ENCODE measurements at places on chromosomes 1 and 21.
A peak's percentile ranks its signal among the peaks of the same experiment; 100 is the strongest.

DNA sequence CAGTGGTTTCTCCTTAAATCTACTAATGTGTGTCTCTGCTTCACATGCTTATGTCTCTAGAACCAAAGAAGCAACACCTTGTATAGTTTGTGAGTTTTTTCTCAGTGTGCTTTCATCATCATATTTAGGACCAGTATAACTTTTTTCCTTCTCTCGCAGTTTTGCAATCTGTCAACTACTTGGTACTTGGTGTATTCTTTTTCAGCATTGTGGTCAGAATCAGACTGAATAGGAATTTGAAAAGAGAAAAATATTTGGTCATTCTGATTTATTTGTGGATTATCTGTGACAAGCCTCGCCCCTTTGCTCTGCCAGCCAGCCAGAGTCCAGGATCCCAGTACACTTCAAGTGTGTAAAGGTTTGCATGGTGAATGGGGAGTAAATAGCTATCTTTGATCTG lies 122.3 kb downstream of the C1orf21 start:
- DNase-seq = peak; percentile 61

DNA sequence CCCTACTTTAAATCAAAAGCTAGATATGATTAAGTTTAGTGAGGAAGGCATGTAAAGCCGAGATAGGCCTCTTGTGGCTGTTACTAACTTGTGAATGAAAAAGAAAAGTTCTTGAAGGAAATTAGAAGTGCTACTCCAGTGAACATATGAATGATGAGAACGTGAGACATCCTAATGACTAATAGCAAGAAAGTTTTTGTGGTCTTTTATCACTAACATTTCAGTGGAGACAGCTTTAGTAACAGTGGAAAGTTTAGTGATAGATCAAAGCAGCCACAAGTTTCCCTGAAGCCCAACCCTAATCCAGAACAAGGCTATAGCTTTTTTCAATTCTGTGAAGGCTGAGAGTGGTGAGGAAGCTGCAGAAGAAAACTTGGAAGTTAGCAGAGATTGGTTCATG lies 73.6 kb upstream of the LRRC8B start:
- DNase-seq = peak; percentile 61

- peak; percentile 44 for DNase-seq
Observed at GRCh38 chr1:19091196-19091953, 118.7 kb downstream of the UBR4 start.

DNA sequence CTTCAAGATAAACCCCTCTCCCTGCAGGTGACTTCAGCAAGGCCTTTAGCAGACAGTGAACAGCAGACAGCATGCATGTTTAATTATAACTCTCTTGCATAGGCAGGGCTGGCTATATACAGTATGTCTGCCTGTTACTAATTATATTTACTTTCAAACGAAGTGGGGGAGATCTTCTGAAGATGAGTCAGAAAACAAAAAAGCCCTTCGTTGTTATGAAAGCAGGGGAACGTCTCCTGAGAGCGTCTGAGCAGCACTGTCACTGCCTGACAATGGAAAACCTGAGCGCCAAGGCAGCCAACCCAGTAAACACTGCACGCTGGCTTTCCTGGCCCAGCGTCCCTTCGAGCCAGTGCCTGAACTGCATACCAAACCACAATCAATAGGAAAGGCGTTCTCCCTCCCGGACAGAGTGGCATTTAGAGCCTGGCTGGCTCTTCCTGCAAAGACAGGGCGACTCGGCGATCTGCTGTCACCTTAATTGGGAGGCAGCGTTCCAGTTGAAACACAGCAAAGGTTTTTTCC lies 54.1 kb downstream of the TOMM20 start:
- DNase-seq = peak; percentile 85

GRCh38 chr1:64046243-64046642 lies 157.2 kb upstream of the UBE2U start:
- DNase-seq = no peak

- no peak for DNase-seq
Observed at GRCh38 chr1:41872074-41872473, 46.6 kb downstream of the HIVEP3 start.

GRCh38 chr21:33948096-33948950 lies 32.7 kb upstream of the ATP5PO start:
- peak; percentile 11 for DNase-seq

DNA sequence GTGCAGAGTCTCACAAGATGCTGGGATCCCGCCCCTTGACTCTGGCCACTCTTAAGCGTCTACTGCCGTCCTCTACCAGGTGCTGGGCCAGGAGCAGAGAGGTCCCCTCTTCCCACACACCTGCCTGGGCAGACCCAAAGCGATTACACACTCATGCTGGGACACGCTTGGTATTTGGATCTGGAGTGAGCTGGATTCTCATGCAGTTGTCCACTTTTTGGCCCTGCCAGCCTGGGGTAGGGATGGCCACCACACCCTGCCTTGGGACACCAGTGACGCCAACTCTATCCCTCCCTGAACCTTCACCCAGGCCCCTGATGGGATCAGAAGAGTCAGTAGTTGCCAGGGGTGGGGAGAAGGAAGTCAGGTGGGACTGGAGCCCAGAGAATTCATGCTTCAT lies 28.6 kb downstream of the ITPKB start:
- no peak for DNase-seq

- no peak for DNase-seq
Observed at GRCh38 chr1:14141656-14142055, 441.7 kb downstream of the PRDM2 start.

GRCh38 chr1:197526736-197527371 lies 248.4 kb downstream of the DENND1B start:
- DNase-seq = peak; percentile 29

- DNase-seq = peak; percentile 10
Observed at GRCh38 chr1:230425252-230426091, 660 bp downstream of the PGBD5 start.

GRCh38 chr1:230169454-230170152 lies 102.6 kb downstream of the GALNT2 start:
- DNase-seq = peak; percentile 32

- no peak for DNase-seq
Observed at GRCh38 chr21:43637530-43638158, 21.6 kb downstream of the HSF2BP start.

DNA sequence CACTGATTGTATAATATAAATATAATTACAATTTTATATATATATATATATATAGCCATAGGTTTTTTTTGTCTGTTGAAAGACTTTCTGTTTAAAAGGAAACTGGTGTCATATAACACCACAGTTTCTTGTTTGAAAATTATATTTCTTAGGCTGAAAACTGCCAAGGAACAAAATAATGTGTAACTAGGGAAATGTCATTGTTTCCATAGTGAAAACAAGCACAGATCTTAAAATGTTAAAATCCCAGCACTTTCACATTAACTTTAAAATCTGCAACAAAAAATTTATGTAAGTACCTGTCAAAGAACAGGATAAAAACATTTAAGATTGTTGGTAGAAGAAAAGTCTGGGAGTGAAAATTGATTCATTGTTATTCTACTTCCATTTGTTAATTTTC lies 104.2 kb downstream of the ATP6V1G3 start:
- peak; percentile 16 for DNase-seq

DNA sequence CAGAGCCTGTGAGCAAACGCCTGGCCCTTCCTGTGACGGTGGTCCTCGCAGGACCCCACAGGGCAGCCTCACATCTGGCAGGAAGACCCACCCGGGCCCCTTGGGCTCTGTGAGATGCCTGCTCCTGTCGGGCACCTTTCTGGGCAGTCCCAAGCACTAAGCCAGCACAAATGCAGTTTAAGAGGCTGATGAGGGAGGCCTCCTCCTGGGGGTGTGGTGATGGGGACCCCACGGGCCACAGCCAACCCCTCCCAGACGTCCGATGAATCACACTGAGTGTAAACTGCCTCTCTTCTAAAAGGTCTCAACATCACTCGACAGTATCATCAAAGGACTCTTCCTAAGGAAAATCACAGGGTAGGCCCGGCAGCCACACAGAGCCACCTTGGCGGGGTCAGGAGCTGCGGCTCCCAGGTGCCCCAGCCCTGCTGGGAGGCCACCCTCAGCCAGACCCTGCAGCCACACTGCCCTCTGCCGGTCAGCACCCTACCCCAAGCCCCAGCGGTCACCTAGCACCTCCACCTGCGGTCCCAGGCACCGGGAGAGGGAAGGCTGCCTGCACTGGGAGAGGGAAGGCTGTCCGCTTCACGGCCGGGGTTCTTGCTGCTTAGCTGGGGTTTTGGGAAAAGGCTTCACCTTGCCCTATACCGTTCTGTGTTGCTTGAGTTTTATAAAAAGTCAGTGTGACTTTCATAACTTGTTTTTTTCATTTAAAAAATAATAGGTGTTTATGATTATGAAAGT lies 3.9 kb upstream of the PRKCZ start:
- peak; percentile 9 for DNase-seq

DNA sequence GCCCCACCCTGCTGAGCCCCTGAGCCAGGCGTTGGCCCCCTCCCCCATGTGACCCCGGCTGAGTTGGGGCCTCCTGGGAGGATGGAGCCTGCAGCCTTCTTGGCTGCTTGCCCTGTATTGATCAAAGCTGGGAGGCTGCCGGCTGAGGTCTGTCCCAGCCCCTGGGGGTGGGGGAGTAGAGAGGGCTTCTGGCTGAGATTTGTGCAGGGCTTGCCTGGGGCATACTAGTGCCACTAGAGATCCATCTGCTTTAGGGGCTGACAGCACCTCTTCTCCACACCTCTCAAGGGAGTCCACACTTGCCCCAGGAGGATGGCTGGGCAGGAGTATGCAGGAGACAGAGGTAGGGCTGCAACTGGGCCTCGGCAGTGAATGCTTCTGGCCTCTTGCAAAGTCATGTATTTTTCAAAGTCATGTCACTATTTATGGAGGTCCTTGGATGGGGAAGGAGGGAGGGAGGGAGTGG lies 53.6 kb upstream of the SSBP3 start:
- no peak for DNase-seq

- no peak for DNase-seq
Observed at GRCh38 chr1:43220905-43221778, 48.6 kb upstream of the TMEM125 start.

DNA sequence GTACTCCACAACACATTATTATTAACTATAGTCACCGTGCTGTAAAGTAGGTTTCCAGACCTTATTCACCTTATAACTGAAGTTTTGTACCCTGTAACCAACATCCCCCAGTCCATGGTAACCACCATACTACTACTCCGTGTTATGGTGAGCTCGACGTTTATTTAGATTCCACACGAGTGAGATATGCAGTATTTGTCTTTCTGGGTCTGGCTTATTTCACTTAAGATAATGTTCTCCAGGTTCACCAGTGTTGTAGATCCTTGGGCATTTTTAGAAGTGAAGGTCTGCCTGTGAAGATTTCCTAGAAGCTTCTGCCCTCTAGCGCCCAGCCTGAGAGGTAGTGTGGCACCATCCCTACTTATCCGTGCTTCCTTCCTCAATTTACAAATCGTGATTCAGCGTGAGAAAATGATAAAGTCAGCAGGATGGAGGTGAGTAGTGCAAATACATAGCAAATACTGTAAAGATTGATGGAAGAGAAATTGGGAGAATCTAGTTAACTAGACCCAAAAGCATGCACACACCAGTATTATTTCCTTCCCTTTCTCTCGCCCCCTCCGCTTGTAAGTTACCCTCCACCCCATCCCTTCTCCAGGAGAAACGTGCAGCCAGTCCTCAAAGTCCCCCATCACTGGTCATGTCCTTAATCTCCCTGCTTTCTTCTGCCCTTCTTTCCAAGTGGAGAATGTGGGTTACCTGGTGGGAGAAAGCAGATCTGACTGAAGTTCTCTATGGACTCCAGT lies 36.0 kb upstream of the DISC1 start:
- peak; percentile 80 for DNase-seq

- DNase-seq = no peak
Observed at GRCh38 chr1:211531194-211532087, 39.5 kb upstream of the RD3 start.

GRCh38 chr1:241589521-241589920 lies 50.6 kb downstream of the CHML start:
- DNase-seq = no peak

DNA sequence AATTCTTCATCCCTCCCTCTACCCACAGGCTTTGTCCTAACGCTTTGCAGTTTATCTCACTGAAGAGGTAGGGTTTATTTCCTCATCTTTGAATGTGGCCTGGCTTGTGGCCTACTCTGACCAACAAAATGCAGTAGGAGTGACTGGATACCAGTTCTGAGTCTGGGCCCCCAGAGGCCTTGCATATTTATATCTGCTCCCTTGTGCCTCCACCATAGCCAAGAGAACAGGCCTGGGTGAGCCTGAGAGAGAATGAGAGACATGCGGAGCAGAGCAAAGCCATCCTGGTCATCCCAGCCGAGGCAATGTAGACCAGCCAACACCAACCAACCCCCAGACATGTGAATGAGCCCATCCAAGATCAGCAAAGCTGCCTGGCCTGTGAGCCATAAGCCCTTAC lies 30.3 kb downstream of the SMIM12 start:
- no peak for DNase-seq

GRCh38 chr1:157878059-157878458 lies 36.5 kb upstream of the CD5L start:
- DNase-seq = peak; percentile 33

- no peak for DNase-seq
Observed at GRCh38 chr1:62353853-62354252, 34.6 kb upstream of the KANK4 start.

GRCh38 chr1:234535763-234536515 lies 57.0 kb upstream of the TARBP1 start:
- peak; percentile 85 for DNase-seq
